Kidney (tissue), 22 donors: ENCODE measurements at places on chromosomes 13 and 19. TPM values are rescaled to one million over a fixed set of nuclear protein-coding genes. Genes with fewer than 3 reads are reported as not detected.

Gene VSTM1
- 0.35 TPM for total RNA-seq

Gene PNMA8C
- total RNA-seq = 0.09 TPM

Gene EHD2
- 105 TPM for total RNA-seq

Gene KCNJ14
- total RNA-seq = 1.0 TPM

Gene EDNRB
- total RNA-seq = 60.1 TPM

Gene VSIG10L
- total RNA-seq = 1.8 TPM

Gene ARHGEF7
- total RNA-seq = 56.4 TPM

Gene CLDN10
- total RNA-seq = 144 TPM

Gene KLHL1
- not detected for total RNA-seq

Gene CLEC17A
- total RNA-seq = 0.76 TPM

- H3K36me3 ChIP-seq = no peaks in the 10 kb centered on the region
- H3K27me3 ChIP-seq = no peaks in the 10 kb centered on the region
- H3K27ac ChIP-seq = no peak overlapping the region
- H3K4me3 ChIP-seq = no peak overlapping the region
Measured at GRCh38 chr13:46489586-46490023, 63.4 kb upstream of the LRCH1 start.

- H3K36me3 ChIP-seq = no peaks in the 10 kb centered on the region
- H3K4me3 ChIP-seq = no peak overlapping the region
- no peaks in the 10 kb centered on the region for H3K27me3 ChIP-seq
- no peaks in the 10 kb centered on the region for H3K4me1 ChIP-seq
- no peak for DNase-seq
- no peak overlapping the region for H3K27ac ChIP-seq
Measured at GRCh38 chr19:51824281-51825005, 29.5 kb downstream of the FPR3 start.

DNA sequence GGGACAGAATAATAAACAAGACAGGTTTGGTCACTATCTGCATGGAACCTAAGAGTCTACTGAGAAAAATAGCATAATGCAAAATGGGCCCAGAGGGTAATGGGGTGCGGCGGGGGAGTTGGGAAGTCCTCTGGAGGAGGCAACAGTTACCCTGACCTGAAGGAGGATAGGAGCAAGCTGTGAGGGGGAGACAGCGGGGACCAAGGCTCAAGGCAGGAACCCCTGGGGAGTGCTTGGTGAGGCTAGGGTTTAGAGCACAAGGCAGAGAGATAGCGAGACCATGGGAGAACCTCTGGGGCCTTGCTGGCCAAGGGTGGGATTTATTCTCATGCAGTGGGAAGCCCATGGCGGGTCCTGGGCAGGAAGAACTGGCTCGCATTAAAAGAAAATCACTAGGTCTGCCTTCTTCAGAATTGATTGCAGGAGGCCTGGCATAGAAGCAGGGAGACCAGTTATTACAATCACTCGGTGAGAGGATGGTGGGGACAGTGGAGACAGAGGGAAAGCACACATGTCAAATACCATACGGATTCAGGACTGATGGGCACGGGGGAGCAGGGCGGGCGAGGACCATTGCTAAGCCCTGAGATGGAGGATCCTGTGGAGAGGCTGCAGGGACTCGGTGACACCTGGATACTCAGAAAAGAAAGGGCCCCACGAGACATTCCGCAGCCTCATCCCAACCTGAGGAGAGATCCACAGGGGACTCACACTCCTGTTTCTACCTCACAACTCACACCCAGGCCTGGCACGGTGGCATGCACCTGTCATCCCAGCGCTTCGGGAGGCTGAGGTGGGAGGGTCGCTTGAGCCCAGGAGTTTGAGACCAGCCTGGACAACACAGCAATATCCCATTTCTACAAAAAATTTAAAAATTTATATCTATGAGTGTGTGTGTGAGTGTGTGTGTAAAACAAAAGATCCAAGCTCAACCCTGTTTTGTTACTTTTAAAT lies 110.4 kb downstream of the URI1 start:
- DNase-seq = no peak
- no peaks in the 10 kb centered on the region for H3K4me1 ChIP-seq
- H3K27me3 ChIP-seq = no peaks in the 10 kb centered on the region
- H3K36me3 ChIP-seq = no peaks in the 10 kb centered on the region
- H3K4me3 ChIP-seq = no peak overlapping the region
- no peak overlapping the region for H3K27ac ChIP-seq

- peak overlapping the region; percentile 37 for H3K27ac ChIP-seq
- H3K4me3 ChIP-seq = no peak overlapping the region
- no peaks in the 10 kb centered on the region for H3K27me3 ChIP-seq
- DNase-seq = no peak
Measured at GRCh38 chr19:2332341-2333026, 4.0 kb downstream of the SPPL2B start.

DNA sequence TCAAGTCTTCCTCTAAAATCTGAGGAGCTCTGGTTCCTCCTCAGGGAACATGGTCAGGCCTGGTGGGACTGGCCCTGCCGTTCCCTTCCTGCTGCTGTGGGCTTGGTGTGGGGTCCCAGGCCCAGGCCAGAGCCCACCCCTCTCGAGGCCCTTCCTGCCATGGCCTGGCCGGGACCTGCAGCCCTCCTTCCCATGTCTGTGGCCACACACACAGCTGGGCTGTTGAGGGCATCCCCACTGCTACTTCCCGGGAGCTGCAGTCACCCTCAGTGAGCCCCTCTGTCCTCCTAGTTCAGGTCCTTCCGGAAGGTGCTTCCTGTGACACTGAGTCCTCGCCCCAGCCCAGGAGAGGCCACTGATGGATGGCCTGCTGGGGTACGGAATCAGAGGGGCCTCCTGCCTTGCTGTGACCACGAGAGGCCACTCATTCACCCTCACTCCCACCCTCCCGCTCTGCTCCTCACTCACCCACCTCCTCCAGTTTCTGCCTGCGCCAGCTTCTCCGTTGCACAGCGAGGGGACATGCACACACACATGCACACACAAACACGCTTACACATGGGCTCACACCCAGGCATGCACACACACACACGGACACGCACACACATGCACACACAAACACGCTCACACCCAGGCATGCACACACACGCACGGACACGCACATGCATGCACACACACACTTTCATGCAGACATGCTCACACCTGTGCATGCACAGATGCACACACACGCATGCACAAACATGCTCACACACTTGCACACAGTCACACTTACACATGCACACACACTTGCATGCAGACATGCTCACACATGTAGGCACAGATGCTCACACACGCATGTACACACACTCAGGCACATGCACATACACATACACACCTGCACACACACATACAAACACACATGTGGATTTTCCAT lies 7.3 kb upstream of the MCF2L start:
- H3K27me3 ChIP-seq = no peaks in the 10 kb centered on the region
- DNase-seq = no peak
- no peaks in the 10 kb centered on the region for H3K36me3 ChIP-seq
- no peak overlapping the region for H3K4me3 ChIP-seq

DNA sequence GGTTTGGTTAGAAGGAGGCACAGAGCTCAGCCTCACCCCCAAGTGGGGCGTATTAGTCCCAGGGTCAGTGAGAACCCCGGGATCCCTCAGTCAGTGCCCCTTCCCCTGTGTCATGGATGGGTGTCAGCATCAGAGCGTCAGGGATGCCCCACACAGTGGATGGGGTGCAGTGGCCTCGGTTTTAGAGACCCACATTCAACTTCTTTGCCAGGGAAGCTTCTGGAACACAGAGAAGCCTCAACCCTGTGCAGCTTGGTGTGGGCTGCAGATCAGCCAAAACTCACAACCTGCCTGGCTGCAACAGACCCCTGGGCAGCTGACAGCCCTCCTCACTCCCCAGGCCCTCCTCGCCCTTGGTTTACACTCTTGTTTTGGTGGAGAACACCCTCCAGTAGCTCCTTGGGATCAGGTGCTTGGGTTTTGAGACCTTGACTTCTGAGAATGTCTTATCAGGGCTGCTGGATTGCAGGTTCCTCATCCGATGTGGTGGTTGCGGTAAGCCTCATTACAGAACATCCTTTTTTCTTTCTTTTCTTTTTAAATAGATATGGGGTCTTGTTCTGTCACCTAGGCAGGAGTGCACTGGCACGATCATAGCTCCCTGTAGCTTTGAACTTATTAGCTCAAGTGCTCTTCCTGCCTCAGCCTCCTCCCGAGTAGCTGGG lies 11.0 kb downstream of the ZNF333 start:
- peaks cover 33% of the 10 kb centered on the region for H3K36me3 ChIP-seq
- no peaks in the 10 kb centered on the region for H3K27me3 ChIP-seq
- H3K4me1 ChIP-seq = no peaks in the 10 kb centered on the region
- no peak for DNase-seq

- no peak for DNase-seq
- no peaks in the 10 kb centered on the region for H3K36me3 ChIP-seq
- no peaks in the 10 kb centered on the region for H3K4me1 ChIP-seq
- H3K27ac ChIP-seq = no peak overlapping the region
- no peaks in the 10 kb centered on the region for H3K27me3 ChIP-seq
- H3K4me3 ChIP-seq = no peak overlapping the region
Measured at GRCh38 chr19:8639821-8640401, 9.5 kb downstream of the NFILZ start.

GRCh38 chr13:37360556-37360955 lies 238.0 kb downstream of the POSTN start:
- no peak overlapping the region for H3K27ac ChIP-seq
- no peak for DNase-seq
- no peaks in the 10 kb centered on the region for H3K36me3 ChIP-seq
- no peaks in the 10 kb centered on the region for H3K4me1 ChIP-seq
- no peak overlapping the region for H3K4me3 ChIP-seq

- H3K36me3 ChIP-seq = peaks cover 7% of the 10 kb centered on the region
- DNase-seq = no peak
- H3K4me3 ChIP-seq = peak overlapping the region; percentile 97
- peak overlapping the region; percentile 97 for H3K27ac ChIP-seq
- no peaks in the 10 kb centered on the region for H3K27me3 ChIP-seq
Measured at GRCh38 chr13:110716247-110716515, 2.7 kb downstream of the ING1 start.

DNA sequence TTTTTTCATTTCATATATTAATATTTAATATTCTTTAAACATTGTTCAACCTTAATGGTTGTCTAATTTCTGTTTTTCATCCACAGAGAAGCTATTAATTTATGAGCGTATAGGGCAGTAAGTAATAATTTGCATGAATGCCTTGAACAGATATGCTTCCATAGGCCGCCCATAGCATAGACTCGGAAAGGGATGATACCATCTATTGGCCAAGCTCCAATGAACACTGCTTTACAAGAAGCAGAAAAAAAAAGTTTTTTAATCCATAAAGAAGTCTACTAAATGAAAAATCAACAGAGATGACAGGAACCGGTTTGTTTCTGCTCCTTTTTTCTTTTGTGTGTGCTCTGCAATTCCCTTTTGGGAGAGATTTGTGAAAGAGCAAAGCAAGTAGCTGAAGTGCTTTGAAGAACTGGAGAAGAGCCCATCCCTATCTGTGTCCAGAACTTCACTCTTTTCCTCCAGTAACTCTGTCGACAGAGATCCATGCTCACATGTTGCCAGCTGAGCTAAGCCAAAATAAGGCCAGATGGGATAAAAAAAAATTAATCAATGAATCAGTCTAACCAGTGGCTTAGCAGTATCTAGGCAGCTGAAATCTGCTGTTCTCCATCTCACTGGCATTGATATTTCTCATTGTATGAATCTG lies 215.9 kb upstream of the SOX21 start:
- H3K4me3 ChIP-seq = no peak overlapping the region
- no peaks in the 10 kb centered on the region for H3K36me3 ChIP-seq
- no peaks in the 10 kb centered on the region for H3K27me3 ChIP-seq
- DNase-seq = no peak
- no peaks in the 10 kb centered on the region for H3K4me1 ChIP-seq

- no peak overlapping the region for H3K27ac ChIP-seq
- H3K36me3 ChIP-seq = no peaks in the 10 kb centered on the region
- no peaks in the 10 kb centered on the region for H3K4me1 ChIP-seq
- no peaks in the 10 kb centered on the region for H3K27me3 ChIP-seq
Measured at GRCh38 chr13:50884265-50884664, 25.3 kb upstream of the RNASEH2B start.

DNA sequence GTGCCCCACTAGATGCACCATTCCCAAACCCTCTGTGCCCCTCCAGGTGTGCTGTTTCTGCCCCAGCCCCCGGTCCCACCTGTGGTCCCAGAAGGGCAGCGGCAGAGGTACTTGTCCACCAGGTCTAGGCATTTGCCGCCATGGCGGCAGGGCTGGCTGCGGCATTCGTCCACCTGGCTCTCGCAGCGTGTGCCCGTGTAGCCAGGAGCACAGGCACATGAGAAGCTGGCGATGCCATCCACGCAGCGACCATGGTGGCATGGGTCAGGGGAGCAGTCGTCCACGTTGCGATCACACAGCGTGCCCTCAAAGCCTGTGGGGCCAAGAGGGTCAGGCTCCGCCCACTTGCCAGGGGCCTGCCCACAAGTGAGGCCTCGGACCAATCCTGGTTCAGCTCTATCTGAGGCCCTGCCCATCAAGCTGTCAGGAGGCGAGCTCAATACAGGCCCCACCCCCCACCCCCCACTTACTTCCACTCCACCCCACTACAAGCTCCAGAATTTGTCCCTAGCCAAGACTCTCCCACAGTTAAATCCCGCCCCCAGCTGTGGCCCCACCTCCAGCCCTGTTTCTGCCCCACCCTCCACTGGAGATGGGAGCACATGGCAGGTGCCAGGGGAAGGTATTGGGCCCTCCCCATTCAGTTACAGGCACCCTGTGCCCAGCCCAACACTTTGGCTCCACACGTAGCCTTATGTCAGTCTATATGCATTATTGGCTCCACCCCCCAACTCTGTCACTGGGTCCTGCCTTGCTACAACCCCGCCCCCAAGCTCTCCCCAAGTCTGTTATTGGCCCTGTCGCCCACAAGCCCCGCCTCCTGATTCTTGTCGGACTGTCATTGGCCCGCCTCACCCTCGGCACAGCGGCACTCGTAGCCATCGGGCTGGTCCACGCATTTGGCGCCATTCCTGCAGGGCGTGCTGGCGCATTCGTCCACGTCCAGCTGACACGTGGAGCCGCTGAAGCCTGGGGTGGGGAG lies 13.5 kb downstream of the NOTCH3 start:
- no peak overlapping the region for H3K4me3 ChIP-seq
- DNase-seq = no peak
- no peaks in the 10 kb centered on the region for H3K27me3 ChIP-seq

GRCh38 chr13:44195245-44195644 lies 178.4 kb upstream of the SERP2 start:
- no peaks in the 10 kb centered on the region for H3K27me3 ChIP-seq
- H3K4me1 ChIP-seq = no peaks in the 10 kb centered on the region
- no peak overlapping the region for H3K27ac ChIP-seq
- no peak for DNase-seq
- H3K36me3 ChIP-seq = no peaks in the 10 kb centered on the region
